HFFc6 (cell line): ENCODE measurements at places on chromosomes 5 and 9.

GRCh38 chr9:87118594-87118993 is 171.3 kb upstream of the GAS1 start:
- no peak for DNase-seq

DNA sequence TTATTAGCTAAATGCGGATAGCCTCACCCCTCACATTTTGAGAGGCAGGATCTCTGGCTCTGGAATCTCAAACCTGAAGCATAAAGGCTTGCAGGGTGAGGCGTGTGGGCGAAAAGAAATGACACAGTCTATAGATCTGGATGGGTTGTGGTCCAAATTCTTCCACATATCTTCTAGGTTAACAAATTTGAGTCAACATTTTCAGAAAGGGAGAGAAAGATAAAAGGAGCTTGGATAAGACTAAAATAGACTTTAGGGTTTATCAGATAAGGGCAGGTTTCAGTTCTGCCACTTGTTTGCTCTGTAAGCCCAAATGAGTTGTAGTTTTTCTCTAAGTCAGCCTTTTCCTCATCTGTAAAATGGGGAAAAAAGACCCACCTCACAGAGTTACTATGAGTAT is 220.9 kb downstream of the TRIM32 start:
- no peak for DNase-seq

- no peak for DNase-seq
These were observed 184.8 kb downstream of the TMEM38B start for GRCh38 chr9:105879181-105879580.

DNA sequence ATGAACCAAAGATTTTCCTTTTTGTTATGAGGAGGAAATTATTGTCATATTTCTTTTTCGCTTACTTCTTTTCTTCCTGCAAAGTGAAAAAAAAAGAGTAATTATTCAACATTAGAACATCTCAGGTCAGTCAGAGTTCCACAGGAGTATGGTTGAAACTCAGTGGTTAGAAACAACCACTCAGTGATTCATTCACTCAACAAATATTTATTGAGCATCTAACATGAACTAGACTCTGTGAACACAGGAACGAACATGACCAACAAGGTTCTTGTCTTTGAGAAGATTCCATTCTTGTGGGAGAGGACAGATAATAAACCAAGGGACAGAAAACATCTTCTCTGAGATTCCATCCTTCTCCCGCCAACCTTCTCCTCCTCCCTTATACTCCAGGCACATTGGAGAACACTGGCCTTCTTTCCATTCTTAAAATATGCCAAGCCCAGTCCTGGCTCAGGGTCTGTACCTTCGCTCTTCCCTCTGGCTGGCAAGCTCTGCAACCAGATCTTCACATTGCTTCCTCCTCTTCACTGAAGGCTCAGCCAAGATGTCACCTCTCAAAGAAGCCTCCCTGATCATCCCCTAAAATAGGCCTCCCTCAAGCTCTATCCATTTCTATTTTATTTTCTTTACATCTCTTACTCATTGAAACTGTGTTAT is 6.8 kb upstream of the GRAMD2B start:
- DNase-seq: no peak

GRCh38 chr5:180282281-180282680 is 9.6 kb downstream of the MAPK9 start:
- DNase-seq: no peak

GRCh38 chr5:10704949-10705621 is 55.9 kb downstream of the DAP start:
- DNase-seq: peak; percentile 50

GRCh38 chr9:107270082-107270481 is 13.0 kb upstream of the RAD23B start:
- DNase-seq: no peak

GRCh38 chr9:91436841-91437240 is 13.2 kb upstream of the NFIL3 start:
- no peak for DNase-seq

DNA sequence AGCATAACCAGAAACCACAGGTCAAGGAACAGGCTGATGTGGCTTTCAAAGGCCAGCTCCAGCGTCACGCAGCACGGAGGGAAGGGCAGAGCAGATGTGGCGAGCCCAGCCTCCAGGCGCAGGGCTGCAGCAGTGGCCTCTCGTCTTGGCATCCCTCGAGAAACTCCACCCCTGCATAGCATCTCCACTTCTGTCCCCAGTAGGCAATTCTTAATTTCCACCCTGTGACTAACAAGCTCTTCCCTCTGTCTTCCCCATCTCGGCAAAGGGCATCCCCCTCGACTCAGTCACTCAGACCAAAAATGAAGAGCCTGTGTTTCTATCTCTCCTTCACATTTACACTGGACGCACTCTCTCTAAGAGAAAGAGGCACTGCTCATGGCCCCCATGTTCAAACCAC is 1.7 kb upstream of the CACNA1B start:
- DNase-seq: no peak

- DNase-seq: no peak
These were observed 72.7 kb upstream of the ASS1 start for GRCh38 chr9:130372057-130372456.

- no peak for DNase-seq
These were observed 32.1 kb upstream of the SARDH start for GRCh38 chr9:133770076-133770777.

DNA sequence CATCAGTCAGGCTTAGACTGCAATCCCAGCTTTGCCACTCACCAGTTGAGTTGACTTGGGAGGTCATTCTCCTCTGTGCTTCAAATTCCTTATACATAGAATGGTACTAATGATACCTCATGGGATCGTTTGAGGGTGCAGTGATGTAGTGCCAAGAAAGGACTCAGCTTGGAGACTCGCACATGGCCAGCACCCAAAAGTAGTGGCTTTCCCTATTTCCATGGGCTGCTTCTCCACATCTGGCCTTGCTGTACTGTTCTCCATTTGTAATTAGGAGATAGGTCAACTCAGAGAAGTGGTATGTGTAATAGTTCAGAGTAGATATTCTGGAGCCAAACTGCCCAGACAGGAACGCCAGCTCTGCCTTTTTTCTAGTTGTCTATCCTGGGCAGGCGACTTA is 5.5 kb downstream of the CCL19 start:
- no peak for DNase-seq

DNA sequence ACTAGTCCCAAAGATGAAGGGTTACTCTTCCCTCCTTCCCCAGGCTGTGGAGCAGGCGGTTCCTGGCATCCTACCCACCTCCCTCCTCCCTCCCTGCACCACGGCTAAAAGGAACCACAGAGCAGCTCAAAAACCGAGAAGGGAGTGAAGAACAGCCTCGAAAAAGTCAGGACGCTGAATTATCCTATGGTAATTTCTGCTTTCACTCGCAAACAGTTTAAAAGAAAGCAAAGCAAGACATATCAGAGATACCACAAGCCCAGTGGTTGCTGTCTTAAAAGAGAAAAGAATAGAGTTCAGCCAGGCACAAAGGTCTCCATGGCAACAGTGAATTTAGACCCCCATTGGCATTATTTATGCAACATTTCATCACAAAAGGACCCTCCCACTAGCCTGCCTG is 315.4 kb downstream of the CTNND2 start:
- no peak for DNase-seq

GRCh38 chr5:126918615-126918957 is 111.8 kb downstream of the MARCHF3 start:
- no peak for DNase-seq

DNA sequence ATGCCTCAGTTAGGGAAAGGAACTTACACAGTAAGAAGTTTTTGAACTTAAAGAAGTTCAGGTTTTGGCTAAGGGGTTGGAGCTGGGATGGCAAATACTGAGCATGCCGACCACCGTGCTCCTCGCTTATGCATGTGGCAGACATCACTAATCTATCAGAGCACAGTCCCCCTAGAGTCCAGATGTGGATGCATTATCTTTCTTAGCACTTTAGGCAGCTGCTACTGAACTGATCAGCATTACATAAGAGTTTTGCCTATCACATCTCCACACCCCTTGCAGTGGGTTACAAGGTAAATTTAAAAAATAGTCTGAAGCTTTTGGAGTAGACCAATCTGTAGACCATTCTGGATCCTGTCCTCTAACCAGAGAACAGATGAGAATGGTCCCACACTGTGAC is 22.4 kb downstream of the MACIR start:
- DNase-seq: no peak

DNA sequence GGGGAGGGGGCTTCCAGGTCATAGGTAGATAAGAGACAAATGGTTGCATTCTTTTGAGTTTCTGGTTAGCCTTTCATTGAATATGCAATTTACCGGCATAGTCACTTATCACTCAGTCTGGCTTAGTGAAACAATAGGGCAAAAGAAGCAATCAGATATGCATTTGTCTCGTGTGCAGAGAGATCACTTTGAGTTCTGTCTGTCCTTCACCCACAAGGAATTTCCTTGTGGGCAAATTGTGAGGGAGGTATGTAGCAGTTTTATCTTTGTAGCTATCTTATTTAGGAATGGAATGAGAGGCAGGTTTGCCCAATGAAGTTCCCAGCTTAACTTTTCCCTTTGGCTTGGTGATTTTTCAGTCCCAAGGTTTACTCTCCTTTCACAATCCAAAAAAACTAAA is 116.1 kb downstream of the TUSC1 start:
- DNase-seq: no peak

GRCh38 chr9:111852291-111852690 is 44.3 kb upstream of the UGCG start:
- DNase-seq: no peak

DNA sequence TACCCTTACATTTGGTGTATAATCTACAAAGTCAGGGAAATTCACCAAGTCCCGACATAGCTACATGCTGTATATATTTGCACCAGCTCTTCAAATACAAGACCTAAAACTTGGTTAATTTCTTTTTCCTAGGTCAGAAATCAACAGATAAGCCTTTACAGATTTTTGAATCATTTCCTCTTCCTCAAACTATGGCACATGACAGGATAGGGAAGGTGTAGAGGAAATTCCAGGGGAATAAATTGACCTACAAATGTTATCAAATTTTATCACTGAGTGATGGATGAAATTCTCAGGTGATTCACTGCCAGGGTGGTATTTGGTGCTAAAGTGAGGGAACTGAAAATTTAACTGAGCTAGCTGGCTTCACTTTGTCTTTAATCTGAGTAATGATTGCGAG is 360.0 kb downstream of the BNC2 start:
- DNase-seq: no peak

- no peak for DNase-seq
These were observed 13.9 kb downstream of the LRRC70 start for GRCh38 chr5:62592558-62592957.

GRCh38 chr5:54900984-54901725 is 84.2 kb downstream of the ESM1 start:
- DNase-seq: peak; percentile 54

DNA sequence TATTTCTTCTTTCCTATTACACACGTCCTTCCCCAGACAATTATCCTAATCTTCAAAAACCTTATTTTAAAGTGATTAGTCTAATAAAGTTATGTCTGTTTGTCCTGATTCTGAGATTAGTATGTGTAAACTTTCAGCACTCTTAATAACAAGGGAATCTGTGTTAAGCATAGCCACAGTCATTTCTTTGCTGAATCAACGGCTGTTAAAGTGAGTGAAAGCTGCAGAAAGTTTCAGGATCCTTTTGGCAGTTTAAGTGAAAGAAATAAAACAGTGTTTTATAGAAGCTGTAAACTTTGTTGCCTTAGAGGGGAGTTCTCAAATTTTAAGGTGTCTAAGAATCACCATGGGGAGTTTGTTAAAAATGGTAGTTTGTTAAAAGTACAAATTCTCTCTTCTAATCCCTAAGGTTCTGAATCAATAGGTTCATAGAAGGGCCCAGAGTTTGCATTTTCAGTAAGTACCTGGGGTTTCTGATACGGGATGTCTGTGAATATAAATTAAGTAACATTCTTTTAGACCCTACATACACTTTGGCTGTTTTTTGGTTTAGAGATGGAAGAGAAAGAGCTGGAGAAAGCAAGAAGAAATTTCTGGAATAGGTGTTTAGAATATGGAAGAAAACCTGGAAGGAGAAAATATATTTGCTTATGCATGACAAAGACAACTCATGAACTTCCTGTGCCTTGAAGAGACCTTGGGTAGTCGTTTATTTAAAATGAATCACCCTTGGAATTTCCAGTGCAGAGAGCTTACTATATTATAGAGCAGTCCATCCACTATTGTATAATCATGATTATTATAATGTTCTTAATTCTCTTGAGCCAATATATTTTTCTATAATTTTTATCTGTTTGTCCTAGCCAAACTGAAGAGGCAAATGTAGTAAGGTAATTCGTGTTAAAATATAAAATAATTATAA is 45.7 kb downstream of the SCAMP1 start:
- peak; percentile 50 for DNase-seq

- DNase-seq: no peak
These were observed 397.5 kb downstream of the PRELID2 start for GRCh38 chr5:145437627-145438026.

- no peak for DNase-seq
These were observed 35.7 kb upstream of the TRIM14 start for GRCh38 chr9:98154678-98155077.

DNA sequence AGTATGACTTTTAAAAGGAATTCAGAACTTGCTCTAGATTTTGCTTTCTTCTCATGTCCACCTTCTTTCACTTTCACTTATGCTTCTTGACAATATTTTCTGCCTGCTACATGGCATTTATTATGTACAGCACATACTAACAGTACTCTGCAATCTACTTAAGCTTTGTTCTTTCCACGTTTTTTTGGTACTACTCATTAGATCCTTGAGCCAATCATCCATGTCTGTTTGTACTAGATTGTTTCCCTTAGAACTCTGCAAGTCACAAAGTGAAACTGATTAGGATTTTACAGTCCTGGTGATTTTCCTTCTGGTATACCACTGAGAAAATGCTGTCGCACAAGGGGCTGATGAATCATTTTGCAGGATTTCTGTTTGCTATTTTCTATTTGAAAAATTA is 78.3 kb downstream of the PARP8 start:
- peak; percentile 38 for DNase-seq

DNA sequence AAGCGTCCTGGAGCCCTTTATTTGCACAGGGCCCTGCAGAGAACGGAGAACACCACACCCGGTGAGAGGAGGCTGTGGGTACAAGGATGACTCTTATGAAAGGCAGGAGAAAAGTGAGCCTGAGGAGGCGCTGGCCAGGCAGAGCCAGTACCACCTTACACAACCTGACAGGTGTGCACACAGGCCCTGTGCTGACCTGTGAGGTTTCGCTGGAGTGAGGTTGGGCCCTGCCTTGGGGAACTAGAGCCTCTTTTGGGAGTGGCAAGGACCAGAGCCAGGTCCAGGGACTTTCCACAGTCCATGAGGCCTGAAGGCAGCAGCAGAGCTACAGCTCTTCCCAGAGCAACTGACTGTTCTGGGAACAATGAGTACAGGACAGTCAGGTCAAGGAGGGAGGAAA is 3.1 kb downstream of the SRD5A1 start:
- DNase-seq: no peak
